ENCODE measurements at places on chromosomes 3 and 15.

- no peak for DNase-seq
Measured at GRCh38 chr15:69081310-69082004, 67.0 kb downstream of the NOX5 start.

GRCh38 chr15:67101911-67102598 lies 36.7 kb downstream of the SMAD3 start:
- peak; percentile 55 for DNase-seq

DNA sequence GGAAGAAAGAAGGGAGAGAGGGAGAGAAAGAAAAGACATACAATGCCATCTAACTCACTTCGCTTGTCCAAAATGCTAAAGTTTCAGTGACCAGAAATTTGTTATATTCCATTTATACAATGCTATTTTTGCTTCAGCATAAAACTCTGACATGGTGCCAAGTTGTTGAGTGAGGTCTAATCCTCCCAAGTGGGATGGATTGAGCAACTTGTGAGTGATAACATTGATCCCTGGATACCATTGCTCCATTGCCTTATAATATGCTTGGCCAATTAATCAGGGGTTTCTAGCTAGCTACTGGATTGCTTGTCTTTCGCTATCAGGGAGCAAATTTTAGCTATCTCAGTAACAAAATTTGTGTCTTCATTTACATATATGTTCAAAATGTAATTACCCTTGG lies 615.6 kb upstream of the DPPA4 start:
- no peak for DNase-seq

DNA sequence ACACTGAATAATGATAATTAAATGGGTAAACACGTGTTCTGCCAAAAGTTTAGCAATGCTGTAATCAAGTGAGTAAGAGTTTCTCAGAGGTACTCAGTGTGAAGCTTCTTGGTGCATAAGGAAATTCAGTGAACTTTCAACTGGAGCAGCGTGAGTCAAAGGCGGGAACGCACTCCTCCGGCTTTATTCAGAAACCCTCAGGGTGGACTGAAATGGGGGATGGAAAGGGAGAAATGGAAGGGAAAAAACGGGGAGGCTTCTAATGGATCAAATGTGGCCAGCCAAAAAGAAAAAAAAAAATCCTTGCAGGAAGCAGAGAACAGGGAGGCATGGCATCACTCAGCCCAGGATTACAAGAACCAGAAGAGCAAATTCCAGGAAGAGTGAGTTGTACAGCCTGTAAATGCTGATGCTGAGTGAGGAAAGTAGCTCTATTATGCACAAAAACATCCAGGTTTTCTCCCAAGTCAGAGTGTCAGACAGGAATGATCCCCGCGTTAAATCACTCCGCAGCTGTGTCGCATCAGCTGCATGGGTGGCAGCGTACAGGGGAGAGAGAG lies 85.3 kb downstream of the ASB7 start:
- no peak for DNase-seq

GRCh38 chr3:49333091-49333490 lies 6.8 kb downstream of the USP4 start:
- no peak for DNase-seq

DNA sequence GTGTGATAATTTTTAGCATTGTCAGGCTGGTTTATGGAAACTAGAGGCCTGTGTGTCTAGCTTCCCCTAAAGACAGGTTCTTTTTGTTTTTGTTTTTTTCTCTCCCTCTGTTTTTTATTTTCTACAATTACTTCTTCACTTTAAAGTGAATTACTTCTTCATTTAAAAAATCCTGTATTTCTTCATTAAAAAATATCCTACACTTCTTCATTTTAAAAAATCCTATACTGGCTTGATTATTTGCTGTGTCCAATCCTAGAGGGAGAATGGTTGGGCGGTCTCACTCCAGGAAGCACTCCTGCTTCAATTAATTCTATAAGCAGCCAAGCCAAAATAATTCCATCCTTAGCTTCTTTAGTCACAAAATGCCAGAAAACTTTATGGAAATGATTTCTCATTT lies 11.8 kb downstream of the ATG7 start:
- DNase-seq: no peak

DNA sequence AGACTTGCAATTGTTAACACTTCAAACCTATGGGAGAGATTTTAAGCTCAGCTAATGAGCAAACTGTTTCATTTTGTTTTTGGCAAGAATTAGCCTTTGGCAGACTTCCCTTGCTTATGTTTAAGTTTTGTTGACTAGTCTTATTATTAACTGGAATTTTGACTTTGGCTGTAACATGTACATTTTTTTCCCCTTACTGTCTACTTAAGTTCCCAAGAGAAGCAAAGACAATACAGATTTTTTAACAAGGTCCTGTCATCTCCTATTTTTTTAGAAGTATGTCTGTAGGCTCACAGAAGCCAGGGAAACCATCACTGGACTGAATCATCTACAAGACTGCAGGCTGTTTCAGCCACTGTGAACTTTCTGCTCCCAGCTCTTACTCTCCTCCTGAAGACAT lies 74.3 kb downstream of the DGKG start:
- no peak for DNase-seq

GRCh38 chr3:150547045-150547741 lies 606 bp downstream of the EIF2A start:
- DNase-seq: no peak

DNA sequence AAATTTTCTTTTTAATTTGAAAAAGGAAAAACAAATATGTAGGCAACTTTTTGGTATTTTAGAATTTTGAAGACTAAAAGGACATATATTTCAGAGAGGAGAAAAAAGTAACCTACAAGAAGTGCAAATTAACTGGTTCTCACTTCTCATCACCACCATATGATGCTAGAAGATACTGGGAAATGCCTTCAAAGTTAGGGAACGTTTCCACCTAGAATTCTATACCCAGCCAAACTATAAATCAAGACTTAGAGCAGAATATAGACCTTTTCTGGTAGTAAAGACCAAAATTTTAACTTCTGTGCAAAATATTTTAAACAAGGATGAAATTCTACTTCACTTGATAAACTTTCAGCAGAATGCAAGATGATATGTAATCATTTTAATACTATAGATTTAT lies 112.3 kb upstream of the PHLDB2 start:
- DNase-seq: no peak

DNA sequence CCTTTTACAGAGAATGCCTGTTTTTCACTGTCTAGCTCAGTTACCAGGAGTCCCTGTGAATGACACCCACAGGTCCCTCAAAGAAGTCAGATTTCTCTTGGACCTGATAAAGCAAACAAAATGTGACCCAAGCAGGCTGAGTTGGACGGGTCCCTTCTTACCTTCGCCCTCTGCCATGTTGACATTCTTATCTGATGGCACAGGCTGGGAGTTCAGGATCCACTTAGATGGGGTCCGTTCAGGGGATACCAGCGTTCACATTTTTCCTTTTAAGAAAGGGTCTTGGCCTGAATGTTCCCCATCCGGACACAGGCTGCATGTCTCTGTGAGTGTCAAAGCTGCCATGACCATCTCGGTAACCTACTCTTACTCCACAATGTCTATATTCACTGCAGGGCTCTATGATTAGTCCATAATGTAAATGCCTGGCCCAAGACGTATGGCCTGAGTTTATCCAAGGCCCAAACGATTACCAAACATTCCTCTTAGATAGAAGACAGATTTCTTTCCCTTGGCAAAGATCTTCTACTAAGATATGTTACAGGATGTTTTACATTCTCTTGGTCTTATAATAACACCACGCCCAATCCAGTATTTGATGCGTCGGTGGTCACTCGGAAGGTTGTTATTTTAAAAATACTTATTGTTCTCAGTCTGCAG lies 179.1 kb downstream of the THSD4 start:
- no peak for DNase-seq

DNA sequence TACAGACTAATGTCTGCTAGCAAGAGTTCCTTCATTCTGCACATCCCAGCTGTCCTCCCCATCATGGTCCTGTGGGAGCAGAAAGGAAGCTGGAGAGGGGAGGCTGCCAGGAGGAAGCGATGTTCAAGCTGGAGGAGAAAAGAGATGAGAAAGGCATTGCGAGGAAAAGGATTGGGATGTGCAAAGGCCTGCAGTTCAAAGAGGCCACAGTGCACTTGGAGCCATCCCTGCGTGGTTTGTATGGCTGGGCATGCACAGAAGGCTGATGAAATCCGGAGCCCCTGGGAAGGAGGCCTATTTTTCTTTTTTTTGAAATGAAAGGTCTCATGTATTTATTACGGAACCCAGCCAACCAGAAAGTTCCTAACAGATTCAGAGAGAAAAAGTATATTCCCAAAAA lies 22.8 kb downstream of the AMOTL2 start:
- DNase-seq: no peak

DNA sequence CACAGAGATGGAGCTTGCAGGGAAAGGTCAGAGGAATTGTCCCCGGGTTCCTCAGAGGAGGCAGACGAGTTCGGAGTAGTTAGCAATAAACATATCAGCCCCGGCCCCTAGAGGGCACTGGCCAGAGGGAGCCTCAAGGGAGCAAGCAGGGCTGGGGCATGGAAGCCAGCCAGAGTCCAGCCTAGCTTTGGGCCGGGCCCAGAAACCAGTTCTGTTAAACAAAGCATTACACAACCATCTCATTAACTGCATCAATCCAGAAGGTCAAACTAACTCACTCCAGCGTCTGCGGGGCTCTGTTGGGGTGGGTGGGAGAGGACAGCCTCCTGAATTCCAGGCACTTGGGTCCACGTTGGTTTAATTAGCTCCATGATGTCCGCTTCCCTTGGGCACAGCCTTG lies 41.0 kb upstream of the IREB2 start:
- no peak for DNase-seq

DNA sequence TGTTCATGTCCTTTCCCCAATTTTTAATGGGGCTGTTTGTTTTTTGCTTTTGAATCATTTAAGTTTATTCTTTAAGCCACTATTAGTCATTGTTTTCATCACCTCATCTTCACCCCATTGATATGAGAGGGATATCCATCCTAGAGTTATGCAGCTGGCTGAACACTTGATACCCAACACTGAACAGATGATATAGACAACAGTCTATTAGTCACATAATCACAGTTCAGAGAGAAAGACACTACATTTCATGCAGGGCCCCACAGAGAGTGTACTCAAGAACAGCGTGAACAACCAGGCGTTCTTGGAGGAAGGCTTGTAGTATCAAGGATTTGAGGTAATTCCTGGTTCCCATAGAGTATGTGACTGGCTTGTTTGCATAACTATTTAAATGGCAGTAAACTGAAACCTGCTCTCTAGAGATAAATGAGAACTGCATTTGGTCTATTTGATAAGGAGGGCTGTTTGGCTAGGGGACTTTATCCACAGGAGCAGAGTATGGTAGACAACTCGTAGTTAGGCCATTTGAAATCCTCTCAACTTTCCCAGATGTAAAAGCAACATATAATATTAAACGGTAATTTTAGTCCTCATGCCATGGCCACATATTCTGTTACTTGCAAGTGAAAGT lies 618.7 kb downstream of the SI start:
- DNase-seq: no peak

DNA sequence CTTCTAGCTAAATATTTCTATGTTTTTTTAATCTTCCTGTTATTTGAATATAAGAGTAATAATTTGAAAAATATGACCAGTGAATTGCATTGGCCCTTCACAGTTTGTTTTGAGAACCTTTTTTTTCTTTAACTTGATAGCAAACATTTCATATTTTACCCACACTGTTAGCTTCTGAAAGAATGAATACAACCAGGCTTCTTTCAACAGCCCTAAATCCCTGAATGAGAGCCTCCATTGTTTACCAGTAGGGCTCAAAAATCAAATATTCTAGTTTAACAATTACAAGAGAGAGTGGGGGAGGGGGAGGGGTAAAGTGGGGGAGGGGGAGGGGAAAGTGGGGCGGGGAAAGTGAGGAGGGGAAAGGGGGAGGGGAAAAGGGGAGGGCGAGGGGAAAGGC lies 14.5 kb upstream of the TOP2B start:
- DNase-seq: no peak

DNA sequence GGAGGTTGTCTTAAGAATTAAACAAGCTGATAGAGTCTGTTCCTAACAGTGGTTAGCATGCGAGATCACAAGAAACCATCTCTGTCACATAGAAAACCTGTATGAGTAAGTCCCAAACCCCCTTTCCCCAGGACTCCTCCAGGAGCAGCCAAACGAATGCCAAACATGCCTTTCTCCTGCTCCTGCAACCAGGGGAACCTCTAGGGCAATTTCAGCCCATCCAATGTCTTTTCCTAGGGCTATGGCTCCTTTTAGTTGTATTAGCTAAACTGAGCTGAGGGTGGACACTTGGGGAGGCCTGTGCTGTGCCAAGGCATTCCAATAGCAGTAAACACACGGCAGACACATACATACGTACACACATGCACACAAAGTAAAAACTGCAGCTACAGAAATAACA lies 36.5 kb upstream of the TIMP4 start:
- DNase-seq: no peak

DNA sequence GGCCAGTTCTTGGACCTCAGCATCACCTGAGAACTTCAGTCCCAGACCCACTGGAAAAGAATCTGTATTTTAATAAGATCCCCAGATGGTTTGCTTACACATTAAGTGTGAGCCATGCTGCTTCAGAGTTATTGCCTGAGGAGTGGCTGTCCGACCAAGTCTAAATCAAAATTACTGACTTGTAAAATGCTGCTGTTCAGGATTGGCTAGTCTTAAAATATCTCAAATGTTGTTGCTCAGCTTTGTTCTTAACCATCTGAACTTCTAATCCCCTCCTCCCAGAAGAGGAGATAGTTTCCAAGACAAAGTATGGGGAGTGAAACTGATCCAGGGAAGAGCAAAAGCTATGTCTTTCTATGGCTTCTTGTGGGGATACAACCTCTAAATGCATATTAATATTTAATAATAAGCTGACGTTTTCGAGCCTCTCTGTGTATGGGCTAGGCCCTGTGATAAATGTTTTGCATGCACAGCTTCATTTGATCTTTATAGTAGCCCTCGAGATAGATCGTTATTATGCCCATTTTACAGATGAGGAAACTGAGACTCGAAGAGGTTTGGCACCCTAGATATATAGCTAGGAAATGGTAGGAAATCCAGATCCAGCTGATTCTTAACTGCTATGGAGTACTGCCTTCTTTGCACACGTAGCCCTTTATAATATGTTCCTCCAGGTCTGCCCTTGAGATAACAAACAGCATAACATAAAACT lies 52.2 kb downstream of the DNASE1L3 start:
- DNase-seq: no peak

DNA sequence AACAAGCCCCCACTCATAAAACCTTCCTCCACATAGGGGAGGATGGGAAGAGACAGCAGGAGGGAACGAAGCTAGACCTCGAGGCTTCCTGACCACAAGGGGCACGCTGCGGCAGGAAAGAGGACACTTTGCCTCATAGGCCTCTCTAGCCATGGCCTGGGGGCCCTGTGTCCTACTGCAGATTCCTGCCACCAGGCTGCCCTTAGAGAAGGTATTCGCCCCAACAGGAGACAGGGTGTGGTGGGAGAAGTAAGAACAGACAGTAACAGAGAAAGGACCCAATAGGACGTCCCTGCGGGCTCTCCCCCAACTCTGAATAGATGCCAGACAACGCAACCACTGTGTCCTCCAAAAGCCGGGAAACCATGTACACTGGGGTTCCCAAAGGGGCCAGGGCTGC lies 36.8 kb downstream of the ADCY5 start:
- DNase-seq: no peak

GRCh38 chr3:24086617-24087404 lies 141.7 kb downstream of the NR1D2 start:
- DNase-seq: no peak

Data from activated naive CD4-positive, alpha-beta T cell treated with Interleukin-2 at 50 U/mL for 16 hours (primary cell).